ENCODE measurements at places on chromosomes 7 and 10. TPM values are rescaled to one million over a fixed set of nuclear protein-coding genes. Genes with fewer than 3 reads are reported as not detected.
A peak's percentile ranks its signal among the peaks of the same experiment; 100 is the strongest.

SKIDA1 gene
- 0.56 TPM for total RNA-seq

C10orf71 gene
- total RNA-seq: not detected

KLF14 gene
- not detected for total RNA-seq

GRCh38 chr7:30831936-30832335, 60.7 kb downstream of the MINDY4 start:
- DNase-seq: no peak
- H3K36me3 ChIP-seq: no peaks in the 10 kb centered on the region
- H3K4me3 ChIP-seq: no peak overlapping the region

DNA sequence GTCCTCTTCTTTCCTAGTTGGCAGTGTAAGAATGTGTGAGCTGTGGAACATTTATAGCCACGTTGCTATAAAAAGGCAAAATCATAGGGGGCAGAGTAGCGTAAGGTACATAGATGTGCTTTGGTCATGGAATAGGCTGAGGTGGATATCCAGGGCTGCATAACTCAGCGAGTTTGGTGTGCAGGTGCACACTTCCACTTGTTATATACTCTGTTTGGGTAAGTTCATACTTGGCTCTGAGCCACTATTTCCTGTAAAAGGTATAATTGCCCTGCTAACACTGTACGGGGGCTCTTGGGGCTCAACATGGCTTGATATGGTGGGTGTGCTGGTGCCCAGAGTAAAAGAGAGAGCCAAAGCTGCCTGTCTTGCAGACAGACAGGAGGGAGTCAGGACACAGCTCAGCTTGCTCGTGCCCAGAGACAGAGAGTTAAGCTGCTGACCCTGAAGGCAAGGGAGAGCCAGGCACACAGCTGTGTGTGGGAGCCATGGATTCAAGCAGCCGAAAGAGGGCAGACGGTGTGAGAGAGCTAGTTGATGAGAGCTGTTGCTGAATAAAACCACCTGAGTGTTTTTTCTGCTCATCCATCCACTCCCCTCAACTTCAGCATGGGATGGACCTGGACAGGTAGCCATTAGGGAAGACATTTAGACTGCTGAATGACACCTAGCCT, 126.7 kb downstream of the DKK1 start:
- no peak overlapping the region for H3K4me3 ChIP-seq
- H3K36me3 ChIP-seq: no peaks in the 10 kb centered on the region
- no peaks in the 10 kb centered on the region for H3K27me3 ChIP-seq
- peaks cover 7% of the 10 kb centered on the region for H3K4me1 ChIP-seq

DNA sequence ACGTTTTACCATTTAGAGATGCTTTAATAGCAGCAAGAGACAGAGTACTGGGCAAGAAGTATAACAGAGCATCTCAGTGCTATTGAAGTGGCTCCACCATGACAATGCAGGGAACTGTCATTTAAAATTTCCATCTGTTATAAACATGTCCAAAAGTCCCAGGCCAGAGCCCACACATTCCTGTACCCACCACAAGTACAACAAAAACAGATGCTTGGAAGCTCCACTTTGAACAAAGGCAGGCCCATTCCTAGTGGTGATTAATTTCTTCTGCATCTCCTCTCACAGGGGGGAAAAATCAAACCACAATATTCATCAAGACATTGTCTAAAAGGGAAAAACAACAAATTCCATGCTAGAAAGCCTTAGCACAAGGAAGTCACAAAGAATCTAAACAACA, 627.9 kb downstream of the PARD3 start:
- H3K27ac ChIP-seq: no peak overlapping the region
- 0 out of 2 replicates have a peak, but pooled peaks cover 2% of the 10 kb centered on the region for H3K4me1 ChIP-seq
- no peak overlapping the region for H3K4me3 ChIP-seq
- H3K36me3 ChIP-seq: no peaks in the 10 kb centered on the region
- DNase-seq: peak; percentile 13

- H3K27me3 ChIP-seq: no peaks in the 10 kb centered on the region
- no peaks in the 10 kb centered on the region for H3K4me1 ChIP-seq
- no peak overlapping the region for H3K4me3 ChIP-seq
- no peak overlapping the region for H3K27ac ChIP-seq
Observed at GRCh38 chr10:127845756-127846155, 47.0 kb downstream of the CLRN3 start.

- H3K36me3 ChIP-seq: peaks cover 1% of the 10 kb centered on the region
- no peak overlapping the region for H3K4me3 ChIP-seq
- H3K27me3 ChIP-seq: no peaks in the 10 kb centered on the region
- peaks cover 3% of the 10 kb centered on the region for H3K4me1 ChIP-seq
- H3K27ac ChIP-seq: no peak overlapping the region
- DNase-seq: peak; percentile 60
Observed at GRCh38 chr10:87931836-87932230, 68.4 kb downstream of the PTEN start.

GNG11 gene
- total RNA-seq: 6.1 TPM

DNA sequence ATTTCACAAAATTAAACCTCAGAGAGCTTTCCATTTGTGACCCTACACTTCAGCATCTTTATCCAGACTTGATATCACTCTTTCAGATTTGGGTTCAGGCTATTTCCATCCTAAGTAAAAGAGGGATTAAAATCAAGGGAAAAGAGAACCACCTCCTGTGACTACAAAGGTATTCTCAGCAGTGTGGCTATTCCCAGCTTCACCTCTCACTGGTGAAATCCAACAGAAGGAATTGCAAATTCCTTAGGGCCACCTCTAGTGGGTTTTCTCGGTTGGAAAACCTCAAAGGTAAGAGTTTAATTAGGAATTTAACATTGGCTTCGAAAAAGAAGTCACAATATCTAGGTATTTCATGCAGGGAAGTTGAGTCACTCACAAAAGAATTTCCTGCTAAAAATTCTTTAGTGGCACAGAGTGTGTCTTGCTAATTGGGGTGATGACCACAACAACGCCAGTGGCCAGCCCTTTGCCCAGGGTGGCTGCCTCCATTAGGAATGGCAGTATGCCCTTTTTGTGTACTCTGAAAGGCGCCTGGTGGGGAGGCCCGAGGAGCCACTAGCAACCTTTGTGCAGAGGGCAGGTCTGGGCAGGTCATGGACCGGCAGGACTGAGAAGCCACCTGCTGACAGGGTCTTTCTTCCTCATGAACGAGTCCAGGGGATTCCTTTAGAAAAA, 52.2 kb downstream of the SEM1 start:
- no peak overlapping the region for H3K4me3 ChIP-seq
- H3K4me1 ChIP-seq: no peaks in the 10 kb centered on the region
- no peak for DNase-seq
- no peak overlapping the region for H3K27ac ChIP-seq
- no peaks in the 10 kb centered on the region for H3K36me3 ChIP-seq
- H3K27me3 ChIP-seq: no peaks in the 10 kb centered on the region

GRCh38 chr10:33066558-33067236, 108.7 kb upstream of the ITGB1 start:
- H3K27ac ChIP-seq: peak overlapping the region; percentile 45
- no peaks in the 10 kb centered on the region for H3K27me3 ChIP-seq
- no peaks in the 10 kb centered on the region for H3K36me3 ChIP-seq
- H3K4me1 ChIP-seq: peaks cover 14% of the 10 kb centered on the region
- peak; percentile 60 for DNase-seq
- H3K4me3 ChIP-seq: no peak overlapping the region

Measured in IMR-90 (cell line).